ENCODE measurements at places on chromosomes 1 and 21. TPM values are rescaled to one million over a fixed set of nuclear protein-coding genes. Genes with fewer than 3 reads are reported as not detected.

DNA sequence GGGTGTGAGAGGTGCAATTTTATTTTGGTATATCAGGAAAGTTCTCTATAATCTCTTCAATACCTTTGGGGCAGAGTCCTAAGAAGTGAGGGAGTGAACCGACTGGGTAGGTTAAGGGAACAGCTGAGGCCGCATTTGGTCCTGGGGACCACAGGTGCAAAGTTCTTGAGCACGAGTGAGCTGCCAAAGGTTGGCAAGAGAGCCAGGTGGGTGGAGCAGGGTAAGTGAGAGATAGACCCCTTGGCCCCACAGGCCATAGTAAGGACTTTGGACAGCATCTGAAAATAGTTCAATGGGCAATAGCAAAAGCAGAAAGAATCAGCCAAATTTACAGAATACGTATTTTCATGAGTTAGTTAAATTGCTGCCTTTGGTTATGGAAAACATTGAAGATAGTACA, 11.0 kb upstream of the NID1 start:
- DNase-seq: no peak

- DNase-seq: no peak
These were observed 45.7 kb downstream of the PCNT start for GRCh38 chr21:46369520-46370235.

GRCh38 chr1:7069931-7070330, 284.7 kb downstream of the CAMTA1 start:
- no peak for DNase-seq

Gene SYT14
- polyA plus RNA-seq: 0.99 TPM

- DNase-seq: peak; percentile 49
These were observed 223.0 kb downstream of the PLA2G4A start for GRCh38 chr1:187051618-187052232.

Data from muscle of back (tissue), 13 donors.